ENCODE measurements at places on chromosomes 16 and 17.

DNA sequence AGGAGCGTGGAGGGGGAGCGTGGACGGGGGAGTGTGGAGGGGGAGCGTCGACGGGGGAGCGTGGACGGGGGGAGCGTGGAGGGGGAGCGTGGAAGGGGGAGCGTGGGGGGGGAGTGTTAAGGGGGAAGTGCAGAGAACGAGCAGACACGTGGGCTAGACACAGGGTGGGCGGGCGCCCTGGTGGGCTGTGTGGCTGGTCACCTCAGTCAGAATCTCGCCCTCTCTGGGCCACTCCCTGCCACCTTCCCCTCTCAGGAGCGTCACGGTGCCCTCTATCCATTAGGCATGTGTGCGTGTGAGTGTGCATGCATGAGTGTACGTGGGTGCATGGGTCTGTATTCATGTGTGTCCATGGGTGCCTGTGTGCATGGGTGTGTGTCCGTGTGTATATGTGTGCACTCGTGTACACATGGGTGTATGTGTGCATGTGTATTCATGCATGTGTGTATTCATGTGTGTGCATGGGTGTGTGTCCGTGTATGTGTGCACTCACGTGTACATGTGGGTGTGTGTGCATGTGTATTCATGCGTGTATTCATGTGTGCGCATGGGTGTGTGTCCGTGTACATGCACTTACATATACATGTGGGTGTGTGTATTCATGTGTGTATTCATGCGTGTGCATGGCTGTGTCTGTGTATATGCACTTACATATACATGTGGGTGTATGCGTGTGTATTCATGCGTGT lies 49.3 kb upstream of the PABPN1L start:
- no peak for DNase-seq

DNA sequence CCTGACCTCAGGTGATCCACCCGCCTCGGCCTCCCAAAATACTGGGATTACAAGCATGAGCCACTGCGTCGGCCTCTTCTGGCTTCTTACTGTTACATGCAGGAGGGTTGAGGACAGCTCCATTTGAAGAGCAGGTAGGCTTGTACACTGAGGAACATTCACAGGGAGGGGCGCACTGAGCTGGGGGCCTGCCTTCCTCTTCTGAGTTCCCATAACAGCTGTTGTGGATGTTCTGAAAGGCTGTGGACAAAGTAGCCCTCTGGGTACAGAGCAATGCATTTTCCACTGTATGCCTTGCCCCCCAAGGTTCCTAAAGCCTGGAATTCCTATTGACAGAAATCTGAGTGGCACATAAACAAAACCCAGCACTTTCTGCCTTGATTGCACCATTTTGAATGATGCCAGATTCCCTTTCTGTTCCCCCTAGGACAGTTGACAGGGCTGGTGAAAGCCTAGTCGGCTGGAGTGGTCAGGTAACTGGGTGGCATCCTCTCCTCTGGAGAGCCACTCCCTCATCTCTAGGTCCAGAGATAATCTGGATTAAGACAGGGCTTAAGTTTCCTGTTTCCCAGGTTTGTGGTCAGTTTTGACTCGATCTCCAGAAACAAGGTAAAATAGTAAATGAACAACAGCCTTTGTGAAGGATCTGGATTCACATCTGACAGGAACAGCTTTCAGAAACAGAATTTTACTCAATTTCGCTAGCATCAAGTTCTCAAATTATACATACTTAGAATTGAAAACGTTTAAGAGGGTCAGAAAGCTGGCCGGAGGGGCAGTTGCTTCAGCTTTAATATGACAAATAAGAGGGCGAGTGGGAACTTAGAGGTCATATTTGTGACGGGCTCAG lies 1.3 kb upstream of the CDK5R1 start:
- no peak for DNase-seq

DNA sequence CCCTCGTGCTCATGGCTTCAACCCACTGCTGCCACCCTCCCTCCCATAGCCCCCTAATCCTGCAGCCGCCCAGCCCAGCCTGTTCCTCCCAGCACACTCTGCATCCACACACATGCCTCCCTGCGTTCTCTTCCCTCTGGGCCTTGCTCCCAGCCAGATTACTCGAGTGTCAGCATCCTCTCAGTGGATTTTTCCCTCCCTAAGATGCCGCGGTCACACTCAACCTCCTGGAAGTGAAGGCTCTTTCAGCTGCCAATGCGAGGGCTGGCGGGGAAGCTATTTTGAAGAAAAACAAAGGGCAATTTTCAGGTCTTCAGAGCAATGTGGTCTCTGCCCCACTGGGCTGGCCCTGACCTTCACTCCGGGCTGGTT lies 23.2 kb upstream of the CACNG5 start:
- DNase-seq: no peak

DNA sequence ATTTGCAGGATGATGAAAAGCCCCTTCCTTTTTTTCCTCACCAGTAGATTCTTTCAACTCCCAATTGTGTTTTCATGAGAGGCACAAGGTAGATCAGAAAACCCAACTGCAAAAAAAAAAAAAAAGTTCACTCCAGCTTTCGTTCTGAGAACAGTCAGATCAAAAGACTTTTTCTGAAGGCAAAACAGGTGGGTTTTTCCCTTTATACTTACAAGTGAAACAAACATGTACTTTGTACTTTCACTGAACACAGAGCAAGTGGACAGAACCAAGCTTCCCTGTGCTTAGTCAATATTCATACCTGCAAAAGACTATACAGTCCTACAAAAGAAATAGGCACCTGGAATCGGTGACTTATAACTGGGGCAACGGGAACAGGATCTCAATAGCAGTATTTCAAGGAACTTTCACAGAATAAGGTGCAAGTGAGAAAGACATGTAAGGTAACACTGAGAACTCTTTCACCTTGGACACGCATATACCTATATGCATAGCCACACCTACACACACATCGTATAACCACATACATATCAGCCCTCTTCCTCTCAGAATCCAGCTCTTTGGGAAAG lies 54.1 kb downstream of the TOX3 start:
- no peak for DNase-seq

DNA sequence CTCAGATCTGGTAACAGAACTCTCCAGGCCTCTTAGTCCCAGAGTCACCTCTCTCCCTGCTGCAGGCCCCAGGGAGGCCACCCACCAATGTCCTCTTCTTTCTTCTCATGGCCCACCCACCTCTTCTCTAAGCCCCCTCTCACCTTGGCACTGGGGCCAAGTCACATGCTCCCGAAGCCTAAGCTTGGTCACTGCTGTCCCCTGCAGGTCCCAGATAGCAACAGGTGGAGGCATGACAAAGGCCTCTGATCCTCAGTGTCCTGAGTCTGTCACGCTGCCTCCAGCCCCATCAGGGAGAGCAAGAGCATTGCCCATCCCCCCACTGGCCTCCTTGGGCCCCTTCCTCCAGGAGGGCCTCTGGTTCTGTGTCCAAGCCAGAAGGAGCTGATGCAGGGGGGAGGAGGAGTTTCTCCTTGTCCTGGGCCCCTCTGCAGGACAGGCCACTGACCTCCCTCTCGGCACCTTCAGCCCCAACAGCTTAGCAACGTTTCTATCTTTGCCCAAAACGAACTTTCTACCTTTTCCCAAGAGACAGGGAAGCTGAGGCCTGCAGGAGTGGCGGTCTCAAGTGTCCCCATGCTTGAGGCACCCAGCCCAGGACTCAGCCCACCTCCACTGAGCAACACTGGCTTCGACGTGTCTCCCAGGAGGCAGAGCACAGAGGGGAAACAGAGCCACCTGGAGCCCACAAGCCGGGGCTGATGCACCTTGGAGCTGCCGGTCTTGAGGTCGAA lies 8.6 kb downstream of the P2RX1 start:
- DNase-seq: no peak

DNA sequence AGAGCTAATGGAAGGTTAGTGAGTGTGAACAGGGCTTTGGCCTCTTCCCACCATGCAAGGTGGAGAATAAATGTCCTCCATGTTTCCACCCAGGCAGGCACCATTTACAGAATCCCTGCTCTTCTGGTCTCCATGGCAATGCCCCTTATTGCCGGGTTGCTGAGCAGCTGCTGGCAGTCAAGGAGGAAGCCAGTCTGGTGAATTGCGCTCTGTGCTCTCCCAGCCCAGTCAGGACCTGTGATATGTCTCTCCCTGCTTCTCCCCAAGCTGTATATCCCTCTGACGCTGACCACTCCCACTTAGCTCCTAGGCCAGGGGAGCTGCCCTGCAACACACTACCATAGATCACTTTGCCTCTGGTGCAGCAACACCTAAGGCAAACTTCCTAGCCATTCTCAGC lies 402.1 kb upstream of the ERCC4 start:
- DNase-seq: no peak

DNA sequence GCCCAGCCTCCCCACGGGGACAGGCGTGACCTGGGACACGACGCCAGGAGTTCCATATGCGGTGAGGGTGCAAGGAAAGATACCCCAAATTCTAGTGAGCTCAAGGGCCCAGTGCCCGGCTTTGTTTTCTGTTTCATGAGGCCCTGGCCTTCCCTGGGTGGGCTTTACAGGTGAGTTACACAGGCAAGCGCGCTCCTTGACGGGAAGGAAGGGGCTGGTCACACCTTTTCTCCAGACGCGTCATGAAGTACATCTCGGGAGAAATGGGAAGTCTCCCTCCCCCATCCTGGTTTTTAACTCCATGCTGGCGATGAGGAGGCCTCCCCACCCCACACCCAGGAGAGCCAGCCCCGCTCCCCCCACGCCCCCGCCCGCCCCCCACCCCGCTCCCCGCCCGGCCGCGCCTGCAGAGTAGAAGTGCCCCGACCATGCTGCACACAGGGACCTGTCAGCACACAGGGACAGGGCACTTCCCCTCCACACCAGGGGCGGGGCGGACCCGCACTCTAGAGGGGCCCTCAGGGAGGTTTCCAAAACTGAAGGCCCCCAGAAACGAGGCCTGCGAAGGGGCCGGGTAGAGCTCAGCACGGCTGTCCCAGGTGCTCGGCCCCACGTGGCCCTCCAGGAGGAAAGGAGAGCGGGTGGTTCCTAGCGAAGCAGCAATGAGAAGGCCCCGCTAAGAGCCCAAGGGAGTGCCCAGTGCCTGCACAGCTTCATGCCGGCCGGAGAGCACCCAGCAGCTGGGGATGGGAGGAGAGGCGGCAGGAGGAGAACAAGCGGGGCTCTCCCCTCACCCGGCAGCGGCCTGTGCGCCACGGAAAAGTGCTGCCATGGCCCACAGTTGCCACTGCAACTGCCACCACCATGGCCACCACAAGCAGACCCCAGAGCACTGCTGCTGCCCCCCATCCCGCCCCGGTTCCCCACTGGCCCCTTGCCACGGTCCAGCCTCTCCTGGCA lies 7.7 kb downstream of the CYB561 start:
- DNase-seq: no peak
